ENCODE measurements at places on chromosomes 2 and 18. TPM values are rescaled to one million over a fixed set of nuclear protein-coding genes. Genes with fewer than 3 reads are reported as not detected.

The SAG gene
- total RNA-seq: not detected

The FNDC4 gene
- total RNA-seq: not detected

The ANKRD62 gene
- not detected for total RNA-seq

The RND3 gene
- total RNA-seq: not detected

The ITSN2 gene
- total RNA-seq: 91.3 TPM

The GRHL1 gene
- total RNA-seq: 0.25 TPM

All from activated naive CD8-positive, alpha-beta T cell treated with anti-CD3 and anti-CD28 coated beads, Interleukin-2, amount 10 ng/mL, durations not matched to agents 7 days and 5 days (primary cell).